AG20443 (cell line): ENCODE measurements at places on chromosomes 16 and 17.
A peak's percentile ranks its signal among the peaks of the same experiment; 100 is the strongest.

DNA sequence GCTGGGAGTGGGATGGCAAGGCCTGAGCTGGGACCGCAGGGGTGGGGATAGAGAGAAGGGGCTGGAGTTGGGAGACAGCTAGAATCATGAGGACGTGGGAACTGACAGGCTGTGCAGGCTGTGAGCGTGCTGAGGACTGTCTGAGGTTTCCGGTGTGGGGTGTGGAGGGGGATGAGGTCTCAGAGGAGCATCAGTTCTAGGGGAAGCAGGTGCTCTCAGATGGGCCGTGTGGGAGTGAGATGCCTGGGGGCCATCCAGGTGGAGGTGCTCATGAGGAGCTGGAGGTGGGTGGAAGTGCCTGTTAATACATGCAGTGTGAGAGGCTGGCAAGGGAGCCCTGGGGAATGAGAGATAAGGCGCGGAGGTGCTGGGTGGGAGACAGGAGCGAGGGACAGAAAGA lies 27.2 kb downstream of the HASPIN start:
- DNase-seq = no peak

DNA sequence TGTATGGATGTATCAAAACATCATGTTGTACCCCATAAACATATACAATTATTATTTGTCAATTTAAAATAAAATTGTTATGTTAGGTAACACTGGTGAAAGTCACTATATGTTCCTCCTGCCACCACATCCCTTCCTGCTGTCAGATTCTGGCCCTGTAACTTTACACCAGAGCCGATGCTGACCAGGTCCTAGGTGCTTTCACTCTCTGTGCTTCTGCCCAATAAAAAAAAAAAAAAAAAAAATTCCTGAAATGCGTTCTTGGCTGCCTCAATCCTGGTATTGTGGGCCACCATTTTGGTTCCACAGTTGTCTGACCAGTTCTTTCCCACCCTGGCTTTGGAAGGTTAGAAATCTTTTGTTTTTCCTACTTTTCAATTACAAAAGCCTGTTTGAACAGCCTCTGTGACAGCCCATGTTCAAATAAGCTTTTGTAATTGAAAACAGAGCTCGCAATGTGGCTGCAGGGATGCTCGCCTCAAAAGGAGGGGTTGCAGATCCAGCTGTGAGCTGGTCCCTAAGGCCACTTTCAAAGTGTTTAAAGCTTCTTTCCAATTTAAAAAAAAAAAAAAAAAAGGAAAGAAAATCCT lies 831.0 kb upstream of the EEF2KMT start:
- DNase-seq = no peak

DNA sequence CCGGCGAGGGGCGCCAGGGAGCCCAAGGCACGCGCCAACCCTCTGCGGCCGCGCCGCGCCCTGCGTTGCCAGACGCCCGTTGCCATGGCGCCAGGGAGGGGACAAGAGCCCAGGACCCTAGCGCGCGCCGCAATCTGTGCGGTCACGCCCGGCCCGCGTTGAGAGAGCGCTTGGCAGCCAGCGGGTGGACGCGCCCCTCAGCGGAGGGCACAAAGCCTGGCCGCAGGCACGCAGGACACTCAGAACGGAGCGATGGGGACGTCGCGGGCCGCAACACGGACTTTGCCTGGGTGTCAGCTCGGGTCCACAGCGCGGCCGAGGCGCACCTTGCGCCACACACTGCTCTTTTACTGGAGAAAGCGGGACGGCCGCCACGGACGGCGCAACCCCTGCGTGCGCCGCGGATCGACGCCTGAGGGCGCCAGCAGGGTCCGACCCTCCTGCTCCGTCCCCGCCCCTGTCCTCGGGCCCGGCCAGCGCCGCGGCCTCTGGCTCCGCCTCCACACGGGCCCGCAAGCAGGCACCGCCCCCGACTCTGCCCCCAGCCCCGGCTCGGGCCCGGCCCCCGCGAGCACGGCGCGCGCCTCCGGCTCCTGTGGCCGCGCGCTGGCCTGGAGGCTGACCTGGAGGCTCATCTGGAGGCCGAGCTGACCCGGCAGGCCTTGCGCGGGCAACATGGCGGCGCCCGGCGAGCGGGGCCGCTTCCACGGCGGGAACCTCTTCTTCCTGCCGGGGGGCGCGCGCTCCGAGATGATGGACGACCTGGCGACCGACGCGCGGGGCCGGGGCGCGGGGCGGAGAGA lies at the start of gene GFER:
Gene GFER (plus strand): TSS at position 650 of the 803 bp plus-strand sequence. CDS start 26 bp downstream, at position 676.
- DNase-seq = peak; percentile 98

GRCh38 chr17:80544655-80545498 lies at the start of gene RPTOR:
TSS of gene RPTOR (plus strand) at chr17:80544838. CDS start at chr17:80545630, 792 bp downstream.
- DNase-seq = peak; percentile 97

DNA sequence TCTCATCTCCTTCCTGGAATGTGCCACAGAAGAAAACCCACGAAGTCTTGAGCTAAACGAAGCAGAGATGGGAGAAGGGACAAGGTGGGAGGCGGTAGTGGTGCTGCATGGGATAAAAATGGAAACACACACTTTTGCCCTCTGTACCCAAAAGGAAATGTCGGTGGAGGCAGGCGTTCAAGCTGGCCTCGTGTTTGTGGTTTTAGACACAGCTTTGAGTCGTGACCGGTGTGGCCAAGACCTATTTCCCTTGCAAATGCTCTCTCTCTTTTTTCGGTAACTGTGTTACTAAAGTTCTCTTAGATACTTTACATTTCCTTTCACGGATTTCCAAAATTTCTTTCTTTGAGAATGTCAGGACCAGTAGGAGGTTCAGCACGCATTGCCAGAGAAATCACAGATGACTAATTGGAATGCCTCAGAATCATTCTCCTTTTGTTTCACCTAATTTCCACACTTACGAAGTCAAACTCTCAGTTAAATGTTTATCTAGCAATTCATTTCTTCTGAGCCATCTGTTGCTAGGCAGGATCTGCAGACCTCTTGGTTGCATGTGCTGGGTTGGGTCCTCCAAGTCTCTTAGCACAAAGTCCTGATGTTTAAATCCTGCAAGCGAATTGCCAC lies 412.3 kb downstream of the MAF start:
- DNase-seq = no peak

DNA sequence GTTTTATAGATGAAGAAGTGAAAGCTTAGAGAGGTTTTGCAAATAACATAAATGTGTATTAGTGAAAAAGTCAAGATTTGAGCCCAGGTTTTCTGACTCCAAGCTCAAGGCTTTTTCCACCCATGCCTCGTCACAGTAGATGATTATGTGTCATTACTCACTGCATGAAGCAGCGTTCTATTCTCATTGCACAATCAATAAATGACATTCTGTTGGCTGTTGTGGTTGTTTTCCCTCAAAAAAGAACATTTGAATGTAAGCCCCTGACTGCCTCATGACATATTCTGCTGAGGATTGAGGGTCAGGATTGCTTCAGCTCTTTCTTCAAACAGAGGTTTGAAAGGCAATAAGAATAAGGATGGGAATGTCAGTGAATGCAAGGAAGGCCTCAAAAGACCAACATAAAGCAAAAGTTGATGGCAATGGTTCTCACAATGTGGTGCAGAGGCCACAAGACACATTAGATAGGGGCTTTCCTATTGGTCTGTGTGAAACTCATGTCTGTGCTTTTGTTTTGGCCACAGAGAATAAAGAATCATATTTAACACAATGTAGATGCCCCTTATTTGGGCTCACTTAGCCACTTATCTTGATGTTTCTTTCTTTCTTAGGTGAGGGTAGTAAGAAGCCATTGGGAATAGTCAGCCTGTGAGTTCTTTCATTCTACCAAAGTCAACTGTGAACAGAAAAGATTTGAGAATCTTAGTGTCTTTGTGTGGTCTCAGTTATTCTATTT lies 5.4 kb upstream of the MMD start:
- peak; percentile 35 for DNase-seq

DNA sequence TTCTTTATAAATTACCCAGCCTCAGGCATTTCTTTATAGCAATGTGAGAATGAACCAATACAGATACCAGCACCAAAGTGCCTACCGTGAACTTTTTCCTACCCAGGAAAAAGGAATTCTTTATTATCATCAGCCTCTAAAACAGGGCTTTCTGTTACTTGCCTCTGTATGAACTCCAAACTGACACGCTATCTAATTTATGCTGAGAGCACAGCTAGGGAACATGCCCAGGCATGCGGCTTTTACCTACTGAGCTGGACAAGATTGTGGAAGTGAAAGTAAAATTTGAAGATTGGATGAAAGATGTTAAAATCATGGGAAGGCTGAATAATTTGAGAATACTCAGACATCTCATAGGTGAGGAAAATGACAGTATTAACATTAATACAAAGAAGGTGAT lies 24.4 kb upstream of the ADCY9 start:
- DNase-seq = no peak

DNA sequence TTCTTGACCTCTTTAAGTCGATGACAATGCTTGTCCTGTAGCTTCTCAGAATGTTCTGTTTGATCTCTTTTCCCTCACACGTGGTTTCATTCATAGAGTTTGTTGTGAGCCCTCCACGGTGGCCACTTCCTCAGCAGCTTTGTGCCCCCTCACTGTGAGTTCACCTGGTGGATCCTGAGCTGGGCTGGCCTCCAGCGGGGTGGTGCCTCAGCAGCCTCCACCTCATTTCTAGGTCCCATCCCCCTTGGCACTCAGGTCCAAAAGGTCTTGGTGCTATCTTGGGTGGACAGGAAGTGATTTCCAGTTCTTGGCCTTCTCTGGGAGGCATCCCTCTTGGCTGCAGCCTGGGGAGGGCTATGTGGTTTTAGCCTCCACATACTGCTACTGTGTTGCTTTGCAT lies 203.2 kb upstream of the WSCD1 start:
- no peak for DNase-seq

DNA sequence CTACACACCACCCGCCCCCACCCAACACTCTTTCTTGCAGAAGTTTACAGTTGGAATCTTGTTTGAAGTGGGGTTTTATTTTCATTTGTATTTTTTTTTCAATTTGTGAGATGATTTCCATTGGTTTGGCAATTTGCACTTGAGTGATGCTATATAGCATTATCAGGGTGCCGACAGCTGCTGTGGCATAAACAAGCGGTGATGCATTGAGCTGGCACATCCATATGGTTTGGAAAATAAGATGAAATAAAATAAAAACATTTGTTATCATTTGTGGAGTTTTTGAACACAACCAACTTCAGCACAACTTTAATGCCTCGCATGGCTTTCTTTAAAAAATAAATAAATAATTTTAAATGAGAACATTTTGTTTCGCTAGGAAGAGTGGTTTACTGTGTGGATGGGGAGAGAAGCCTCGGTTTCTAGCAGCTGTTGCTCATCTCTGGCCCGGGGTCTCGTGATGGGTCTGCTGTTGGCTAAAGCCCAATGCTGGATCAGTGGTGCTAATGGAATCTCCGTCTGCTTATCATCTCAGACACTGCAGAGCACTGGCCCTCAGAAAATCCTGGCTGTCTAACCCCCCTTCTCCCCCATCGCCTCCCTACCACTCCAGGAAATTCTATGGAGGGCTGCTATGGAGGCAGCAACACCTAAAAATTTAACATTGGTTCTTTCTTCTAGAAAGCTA lies 192.3 kb upstream of the MAF start:
- no peak for DNase-seq

GRCh38 chr17:47996201-47996600 lies 25.3 kb downstream of the CDK5RAP3 start:
- no peak for DNase-seq

GRCh38 chr16:62610291-62610690 lies 574.1 kb upstream of the CDH8 start:
- no peak for DNase-seq

DNA sequence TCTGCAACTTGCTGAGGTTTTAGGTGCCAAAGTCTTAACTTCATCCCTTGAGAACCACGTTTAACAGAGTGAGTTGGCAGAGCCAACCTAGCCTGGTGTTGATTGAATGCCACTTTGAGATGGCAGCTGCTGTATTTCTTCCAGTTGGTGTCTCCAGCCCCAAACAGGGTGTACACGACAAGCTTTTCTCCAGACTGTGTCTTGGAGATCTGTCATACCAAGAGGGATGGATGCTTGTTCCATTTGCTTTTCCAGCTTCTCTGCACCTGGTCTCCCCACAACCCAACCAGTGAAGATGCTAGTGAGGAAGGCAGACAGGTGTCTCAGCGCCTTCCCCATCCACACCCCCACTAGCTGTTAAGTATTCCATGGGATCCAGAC lies 141.1 kb upstream of the HS3ST2 start:
- DNase-seq = peak; percentile 14

DNA sequence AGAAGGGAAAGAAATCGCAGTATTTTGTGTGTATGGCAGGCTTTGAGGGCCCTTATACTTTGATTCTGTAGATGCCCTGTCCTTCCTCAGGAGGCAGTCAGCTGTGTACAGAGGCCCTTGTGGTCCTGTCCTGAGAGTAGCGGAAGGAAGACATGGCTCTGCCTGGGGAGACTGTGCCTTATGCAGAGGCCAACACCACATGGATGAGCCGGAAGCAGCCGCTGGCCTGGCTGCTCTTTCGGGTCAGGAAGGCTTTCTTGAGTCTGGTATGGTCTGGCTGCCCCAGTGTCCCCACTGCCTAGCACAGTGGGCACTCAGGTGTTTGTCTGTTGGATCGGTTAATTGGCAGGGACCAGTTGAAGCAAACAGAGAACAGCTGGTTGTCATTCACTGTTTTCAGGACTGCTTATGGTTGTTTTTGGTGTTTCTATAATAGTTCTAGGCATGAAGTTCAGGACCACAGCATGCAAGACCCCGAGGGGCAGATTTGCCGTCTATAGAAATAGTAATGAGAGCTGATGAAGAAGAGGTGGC lies 12.4 kb downstream of the USP10 start:
- no peak for DNase-seq

GRCh38 chr16:56824804-56825203 lies 40.2 kb upstream of the SLC12A3 start:
- DNase-seq = no peak

- peak; percentile 80 for DNase-seq
These were observed 8.8 kb downstream of the CTRB2 start for GRCh38 chr16:75198135-75198600.

GRCh38 chr17:79977161-79977631 lies 58.5 kb downstream of the TBC1D16 start:
- DNase-seq = no peak

- DNase-seq = no peak
These were observed 2.5 kb downstream of the TUBB3 start for GRCh38 chr16:89925596-89926079.

GRCh38 chr17:40349895-40350688 lies 14.4 kb downstream of the GJD3 start:
- DNase-seq = no peak

DNA sequence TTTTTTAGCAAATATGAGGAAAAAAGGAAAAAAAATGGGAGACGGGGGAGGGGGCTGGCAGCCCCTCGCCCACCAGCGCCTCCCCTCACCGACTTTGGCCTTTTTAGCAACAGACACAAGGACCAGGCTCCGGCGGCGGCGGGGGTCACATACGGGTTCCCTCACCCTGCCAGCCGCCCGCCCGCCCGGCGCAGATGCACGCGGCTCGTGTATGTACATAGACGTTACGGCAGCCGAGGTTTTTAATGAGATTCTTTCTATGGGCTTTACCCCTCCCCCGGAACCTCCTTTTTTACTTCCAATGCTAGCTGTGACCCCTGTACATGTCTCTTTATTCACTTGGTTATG lies 1.2 kb upstream of the TMEM88 start:
- DNase-seq = no peak

- DNase-seq = peak; percentile 61
These were observed 62.9 kb upstream of the CPHXL start for GRCh38 chr16:75789237-75789636.

- DNase-seq = no peak
These were observed 5.0 kb downstream of the JUP start for GRCh38 chr17:41781404-41782110.
